Skeletal muscle cell (primary cell): ENCODE measurements at places on chromosomes 4 and X.

DNA sequence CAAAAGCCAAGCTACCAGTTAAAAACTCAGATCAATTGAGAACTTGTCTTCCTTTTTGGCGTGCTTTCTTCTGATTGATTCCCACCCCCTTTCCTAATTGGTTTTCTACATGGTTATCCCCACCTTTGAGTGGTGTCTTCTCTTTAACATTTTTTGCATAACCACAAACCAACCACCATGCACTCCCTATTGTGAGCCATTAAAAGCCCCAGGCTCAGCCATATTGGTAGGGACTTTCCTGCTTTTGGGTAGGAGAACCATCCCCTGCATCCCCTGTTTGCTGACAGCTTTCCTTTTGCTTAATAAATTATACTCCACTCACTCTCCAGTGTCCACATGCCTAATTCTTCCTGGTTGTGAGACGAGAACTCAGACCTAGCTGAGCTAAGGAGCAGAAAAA is 1651.4 kb upstream of the IGFBP7 start:
- no peak for DNase-seq

DNA sequence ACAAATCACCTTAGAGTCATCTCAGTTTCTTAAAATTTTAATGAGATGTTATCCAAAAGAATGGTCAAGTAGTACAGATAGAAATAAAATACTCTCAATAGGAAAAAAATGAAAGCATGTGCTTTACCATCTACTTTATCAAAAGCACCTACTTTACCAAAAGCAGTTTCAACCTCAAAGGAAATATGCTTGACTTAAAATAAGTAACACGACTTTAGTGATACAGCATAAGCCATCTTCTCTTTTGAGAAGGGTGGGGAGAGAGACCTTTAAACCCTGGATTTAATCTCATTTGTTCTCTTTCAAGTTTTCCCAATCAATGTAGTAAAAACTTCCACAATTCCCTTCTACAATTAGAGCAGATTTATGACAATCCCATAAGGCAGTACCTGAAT is 26.5 kb downstream of the OTUD4 start:
- DNase-seq, result no peak

DNA sequence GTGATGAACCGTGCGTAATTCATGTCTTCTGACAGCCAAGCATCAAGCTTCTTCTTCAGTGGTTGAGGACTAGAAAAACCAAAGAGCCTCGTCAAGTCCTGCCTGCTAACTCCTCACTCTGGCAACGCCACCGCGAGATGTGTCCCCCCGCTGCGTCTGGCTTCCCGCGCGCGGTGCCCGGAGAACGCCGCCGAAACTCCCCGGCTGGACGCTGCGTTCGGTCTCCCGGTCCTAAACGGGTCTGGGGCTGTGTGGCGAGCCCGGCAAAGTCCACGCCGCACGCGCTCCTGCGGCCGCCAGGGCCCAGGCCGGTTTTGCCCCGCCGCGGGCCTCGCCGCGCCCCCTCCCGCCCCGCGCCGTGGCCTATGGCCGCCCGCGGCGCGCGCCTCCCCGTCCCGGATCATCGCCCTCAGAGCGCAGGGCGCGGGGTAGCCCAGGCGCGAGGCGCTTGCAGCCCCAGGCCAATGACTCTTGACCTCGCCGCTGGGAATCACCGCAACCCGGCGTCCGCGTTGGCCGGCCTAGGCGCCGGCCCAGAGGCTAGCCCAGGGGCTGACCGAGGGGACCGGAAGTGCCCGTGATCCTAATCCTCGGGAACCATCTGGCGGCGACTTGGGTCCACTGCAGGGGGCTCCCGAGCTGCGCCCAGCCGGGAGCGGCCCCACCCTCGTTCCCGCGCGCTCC is at the start of gene AADAT:
TSS of gene AADAT (minus strand) at position 289 of the 684 bp plus-strand sequence. CDS start at position 23, 266 bp downstream.
- DNase-seq, result no peak

DNA sequence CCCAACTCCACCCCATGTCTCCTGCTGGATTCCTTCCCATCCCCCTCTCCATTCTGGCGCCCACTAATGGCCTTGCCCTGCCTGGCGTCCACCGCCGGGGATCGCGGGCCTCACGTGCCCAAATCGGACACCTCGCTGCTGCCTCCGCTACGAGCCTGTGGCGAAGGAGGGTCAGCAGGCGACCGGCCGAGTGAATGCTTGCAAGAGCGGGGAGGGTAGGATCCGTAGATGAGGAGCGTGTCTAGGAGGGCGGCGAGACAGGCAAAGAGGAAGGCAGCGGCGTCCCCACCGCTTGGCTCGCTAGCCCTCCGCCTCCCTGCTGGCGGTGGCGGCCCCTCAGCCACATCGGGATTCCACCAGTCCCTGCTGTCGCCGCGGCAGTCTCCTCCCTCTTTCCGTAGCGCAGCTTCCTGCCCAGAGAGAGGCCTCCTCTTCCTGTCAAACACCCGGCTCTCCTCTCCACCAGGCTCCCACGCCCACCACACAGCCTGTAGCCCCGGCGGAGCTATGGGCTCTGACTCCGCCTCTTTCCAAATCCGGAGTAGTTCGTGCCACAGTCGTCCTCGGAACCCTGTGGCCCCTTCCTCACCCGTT is at the start of gene SPIN2B:
TSS of gene SPIN2B (minus strand) at position 387 of the 594 bp plus-strand sequence.
- DNase-seq, result peak; percentile 34
